ENCODE measurements at places on chromosomes 2 and 18.

DNA sequence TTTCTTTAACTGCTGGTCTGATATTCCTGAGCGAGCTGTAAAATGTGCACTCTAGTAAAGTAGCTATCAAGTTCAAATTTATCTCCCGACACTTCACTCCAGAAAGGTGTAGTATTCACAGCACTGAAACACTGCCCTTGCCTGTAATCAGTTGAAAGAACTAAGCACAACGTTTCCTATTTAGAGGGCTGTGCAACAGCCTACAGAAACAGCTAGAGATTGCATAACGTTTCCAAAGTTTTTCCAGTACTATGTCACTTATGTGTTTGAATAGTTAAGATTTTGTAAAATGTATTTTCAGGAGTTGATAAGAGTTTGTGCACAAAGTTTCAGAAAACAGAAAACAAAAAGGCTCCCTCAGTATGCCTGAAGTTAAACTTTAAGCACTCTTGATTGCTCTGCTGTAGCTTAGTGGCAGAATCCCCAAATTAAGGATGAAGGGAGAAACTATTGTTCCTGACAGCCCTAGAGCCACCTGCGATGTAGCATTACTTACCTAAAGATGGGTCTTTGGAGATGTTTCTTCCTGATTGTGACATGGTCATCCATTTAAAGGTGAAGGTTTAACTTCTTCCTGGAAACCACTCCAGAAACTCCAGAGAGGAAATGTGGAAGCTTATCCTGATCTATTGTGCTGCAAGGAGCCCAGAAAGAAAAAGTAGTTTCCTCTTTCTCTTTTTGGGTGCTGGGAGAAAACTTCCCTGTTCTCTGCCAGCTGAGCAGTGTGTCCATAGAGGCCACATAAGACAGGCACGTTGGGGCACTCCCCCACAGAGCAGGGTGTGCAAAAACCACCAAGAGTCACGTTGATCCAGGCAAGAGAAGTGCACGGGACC, 536 bp downstream of the PDE1A start:
- no peak for DNase-seq

DNA sequence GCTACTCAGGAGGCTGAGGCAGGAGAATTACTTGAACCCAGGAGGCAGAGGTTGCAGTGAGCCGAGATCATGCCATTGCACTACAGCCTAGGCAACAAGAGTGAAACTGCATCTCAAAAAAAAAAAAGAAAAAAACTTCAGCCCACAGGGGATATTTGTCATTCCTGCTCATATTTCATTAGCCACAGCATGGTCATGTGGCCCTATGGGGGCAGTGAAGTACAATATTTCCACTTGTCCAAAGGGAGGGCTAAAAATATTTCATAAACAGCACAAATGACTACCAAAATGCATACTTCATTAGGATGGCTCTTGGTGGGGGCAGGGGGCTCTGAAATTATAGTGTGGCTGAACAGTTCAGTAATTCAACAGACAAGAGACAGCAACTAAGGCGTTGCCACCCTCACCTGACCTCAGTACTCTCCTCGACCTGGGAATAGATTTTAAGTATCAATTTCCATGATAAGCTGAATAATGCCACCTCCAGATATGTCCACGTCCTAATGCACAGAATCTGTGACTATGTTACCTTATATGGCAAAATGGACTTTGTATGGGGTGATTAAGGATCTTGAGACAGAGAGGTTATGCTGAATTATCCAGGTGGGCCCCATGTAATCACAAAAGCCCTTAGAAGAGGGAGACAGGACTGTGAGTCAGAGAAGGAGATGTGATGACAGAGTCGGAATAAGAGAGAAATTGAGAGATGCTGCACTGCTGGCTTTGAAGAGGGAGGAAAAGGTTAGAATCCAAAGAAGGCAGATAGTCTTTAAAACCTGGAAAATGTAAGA, 158.2 kb upstream of the CRIM1 start:
- DNase-seq, result no peak

GRCh38 chr18:4987452-4988405, 209.3 kb downstream of the AKAIN1 start:
- DNase-seq, result no peak

DNA sequence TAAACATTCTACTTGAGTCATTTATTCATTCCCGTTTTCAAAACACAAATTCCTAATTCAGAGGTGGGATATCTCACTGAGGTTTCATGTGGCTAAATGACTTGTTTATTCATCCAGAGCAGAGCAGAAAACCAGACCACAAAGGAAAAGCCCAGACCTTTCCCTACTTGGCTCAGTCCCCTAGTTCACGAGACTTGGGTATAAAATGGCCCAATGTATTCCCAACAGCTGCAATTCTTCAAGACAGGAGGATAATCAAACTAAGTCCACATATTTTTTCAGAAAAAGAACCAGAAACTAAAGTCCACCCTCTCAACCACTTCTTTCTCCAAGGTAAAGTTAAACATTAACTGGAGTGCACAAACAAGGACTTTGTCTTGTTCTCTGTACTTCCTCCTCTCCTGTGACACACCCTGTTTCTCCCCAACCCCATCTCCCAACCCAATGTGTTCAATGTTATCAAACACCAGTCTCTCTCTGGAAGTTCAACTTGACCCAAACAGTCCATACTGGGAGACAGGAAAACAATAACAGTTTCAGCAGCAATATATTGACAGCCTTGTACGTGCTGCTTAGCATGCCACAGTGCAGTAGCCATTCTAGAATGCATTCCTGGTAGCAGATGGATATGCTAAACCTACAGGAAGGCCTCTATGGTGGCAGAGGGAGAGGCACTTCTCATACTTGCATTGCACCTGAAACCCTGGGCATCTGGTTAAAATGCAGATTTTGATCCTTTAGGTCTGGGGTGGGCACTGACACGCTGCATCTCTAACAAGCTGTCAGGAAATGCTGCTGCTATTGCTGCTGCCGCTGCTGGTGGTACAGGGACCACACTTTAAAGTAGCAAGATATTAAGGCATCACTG, 110.7 kb downstream of the INO80D start:
- no peak for DNase-seq

- DNase-seq, result no peak
These were observed 15.5 kb upstream of the METTL21A start for GRCh38 chr2:207640661-207641060.

DNA sequence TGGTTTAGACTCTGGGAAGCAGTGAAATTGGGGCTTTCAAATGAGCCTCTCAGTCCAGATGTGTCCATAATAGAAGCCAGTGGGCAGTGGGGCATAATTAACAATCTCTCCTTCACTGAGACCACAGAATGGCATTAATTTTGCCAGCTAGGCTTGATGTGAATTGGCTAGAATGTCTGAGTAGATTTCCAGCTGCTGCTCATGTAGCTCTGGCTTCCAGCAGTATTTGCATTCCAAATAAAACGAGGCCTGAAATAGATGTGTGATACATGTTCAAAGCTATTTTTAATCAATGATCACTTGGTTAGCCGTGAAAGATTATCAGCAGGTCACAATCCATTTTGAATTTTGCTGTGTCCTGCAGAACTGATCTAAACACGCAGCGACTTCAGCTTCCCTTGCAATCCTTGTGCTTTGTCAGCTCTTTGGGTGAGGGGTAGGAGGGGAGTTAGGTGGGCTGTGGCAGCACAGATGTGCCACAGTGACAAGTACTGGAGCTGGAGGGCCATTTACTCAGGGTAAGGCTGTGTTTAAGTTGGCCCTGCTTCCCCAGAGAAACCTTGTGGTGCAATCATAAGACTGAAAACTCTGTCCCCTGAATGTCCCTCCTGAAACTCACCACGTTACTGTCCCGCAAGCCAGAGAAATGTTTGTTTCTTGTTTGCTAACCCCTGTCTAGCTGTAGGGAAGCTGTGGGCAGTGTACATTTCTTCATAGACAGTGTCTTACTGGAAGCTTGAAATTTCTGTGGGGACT, 56.9 kb upstream of the TMEM178A start:
- DNase-seq, result no peak

- peak; percentile 18 for DNase-seq
These were observed 74.1 kb downstream of the ACAA2 start for GRCh38 chr18:49739275-49739674.

DNA sequence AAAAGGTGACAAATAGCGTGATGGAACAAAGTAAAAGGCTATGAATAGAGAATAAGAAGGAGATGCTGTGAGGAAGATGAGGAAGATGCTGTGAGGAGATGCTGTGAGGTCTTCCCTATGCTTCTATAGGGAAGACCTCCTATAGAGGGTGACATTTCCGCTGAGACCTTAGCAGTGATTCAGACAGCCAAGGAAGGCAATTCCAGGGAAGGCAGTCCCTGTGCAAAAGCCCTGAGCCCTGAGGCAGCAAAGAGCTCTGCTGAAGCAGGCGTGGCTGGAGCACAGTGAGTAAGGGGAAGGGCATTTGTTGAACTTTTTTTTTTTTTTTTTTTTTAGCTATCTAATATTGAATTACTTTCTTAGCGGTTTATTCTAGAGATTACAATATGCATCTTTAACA, 142.7 kb upstream of the FOSL2 start:
- DNase-seq, result peak; percentile 90

DNA sequence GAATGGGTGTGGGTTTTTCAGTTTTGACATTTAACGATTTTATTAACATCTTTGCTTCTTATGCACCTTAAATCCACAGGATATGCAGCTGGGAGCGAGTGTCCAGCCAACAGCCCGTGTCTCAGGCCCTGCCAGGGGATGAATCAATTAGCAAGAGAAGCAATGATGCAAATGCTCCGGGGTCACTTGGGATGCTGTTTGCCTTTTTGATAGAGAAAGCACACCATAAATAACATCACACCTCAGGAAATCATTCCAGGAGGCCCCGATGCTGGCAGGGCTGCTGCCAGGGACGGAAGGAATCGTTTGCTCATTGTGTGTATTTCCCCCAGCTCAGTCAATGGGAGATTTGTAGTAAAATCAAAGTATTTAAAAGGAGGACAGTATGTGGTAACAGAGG, 394.0 kb upstream of the HNRNPA3 start:
- no peak for DNase-seq

Data from fibroblast of skin of right quadriceps (primary cell).